ENCODE measurements at places on chromosomes 12 and 14. TPM values are rescaled to one million over a fixed set of nuclear protein-coding genes. Genes with fewer than 3 reads are reported as not detected.

Gene SYCP3
- not detected for total RNA-seq

Gene PPP1R36
- 2.5 TPM for total RNA-seq

Gene OTX2
- not detected for total RNA-seq

Gene IFT81
- total RNA-seq: 7.7 TPM

Gene CCDC38
- not detected for total RNA-seq

DNA sequence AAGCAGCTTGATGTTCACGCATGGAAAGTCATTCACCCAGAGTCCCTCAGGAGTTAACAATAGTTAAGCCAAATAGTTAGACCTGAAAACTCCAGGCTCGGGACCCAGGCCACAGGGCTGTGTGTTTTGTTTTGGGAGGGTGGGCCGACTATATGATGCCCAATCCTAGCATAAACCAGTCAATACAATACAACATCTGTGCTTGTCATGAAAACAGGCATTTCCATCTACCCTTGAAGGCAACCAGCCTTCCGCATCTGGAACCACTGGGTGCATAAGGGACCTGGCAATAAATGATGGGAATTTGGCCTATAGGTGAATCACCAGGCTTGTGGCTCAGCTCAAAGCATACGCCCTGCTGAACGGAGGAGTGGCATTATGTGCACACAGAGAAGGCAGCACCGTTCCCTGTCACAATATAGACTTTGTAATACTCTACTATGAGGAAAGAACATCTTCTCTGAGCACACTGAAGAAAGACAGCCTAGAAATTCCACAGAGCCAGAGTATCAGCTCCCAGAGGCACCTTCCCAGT, 91.0 kb upstream of the FOXN3 start:
- DNase-seq: no peak

DNA sequence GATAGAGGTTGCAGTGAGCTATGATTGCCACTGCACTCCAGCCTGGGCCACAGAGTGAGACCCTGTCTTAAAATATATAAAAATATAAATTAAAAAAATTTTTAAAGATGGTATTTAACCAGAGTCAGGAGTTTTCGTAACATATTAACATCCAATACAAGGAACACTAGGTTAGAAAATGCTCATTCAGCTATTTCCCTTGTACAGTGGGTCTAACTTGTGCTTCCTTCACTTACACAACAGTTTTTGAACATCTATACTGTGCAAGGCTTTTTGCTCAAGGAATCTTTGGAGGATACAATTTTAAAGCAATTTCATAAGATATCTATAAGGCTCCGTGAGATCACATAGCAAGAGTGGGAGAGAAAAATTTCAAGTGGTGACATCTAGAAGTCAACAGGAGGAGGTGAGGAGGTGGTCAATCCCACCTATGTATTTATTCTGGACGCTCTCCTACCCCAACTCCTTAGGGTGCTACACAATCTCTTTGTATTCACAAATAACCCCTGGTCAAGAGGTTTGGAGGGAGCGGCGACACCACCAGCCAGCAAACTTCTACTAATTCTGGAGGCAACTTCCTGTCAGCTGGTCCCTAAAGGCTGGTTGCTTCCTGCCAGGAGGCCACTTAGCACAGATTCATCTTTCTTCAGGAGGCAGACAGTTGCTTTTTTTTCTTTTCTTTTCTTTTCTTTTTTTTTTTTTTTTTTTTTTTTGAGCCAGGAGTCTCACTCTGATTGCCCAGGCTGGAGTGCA, 22.2 kb downstream of the DUSP16 start:
- DNase-seq: no peak

DNA sequence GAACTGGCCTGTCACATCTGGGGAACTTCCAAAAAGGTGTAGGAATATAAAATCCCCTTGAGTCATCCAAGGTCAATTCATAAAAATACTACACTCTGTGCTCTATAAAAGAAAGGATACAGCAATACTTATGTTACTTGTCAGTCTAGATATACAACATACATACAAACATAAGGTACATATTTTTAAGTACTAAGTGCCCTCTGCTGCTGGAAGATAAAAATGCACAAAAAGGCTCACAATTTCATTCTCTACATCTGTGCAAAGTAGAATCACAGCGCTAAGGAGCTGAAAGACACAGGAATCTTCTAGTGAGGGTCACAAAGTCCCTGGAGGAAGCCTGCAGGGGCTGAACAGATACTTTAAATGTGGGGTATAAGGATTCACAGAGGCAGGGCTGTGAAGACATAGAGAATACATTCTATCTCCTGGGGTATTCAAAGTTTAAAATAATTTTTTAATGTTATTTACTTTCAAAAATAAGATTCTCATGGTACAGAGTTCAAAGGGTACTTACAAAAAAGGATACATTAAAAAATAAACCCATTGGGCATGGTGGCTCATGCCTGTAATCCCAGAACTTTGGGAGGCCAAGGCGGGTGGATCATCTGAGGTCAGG, 10.2 kb upstream of the GOLGA5 start:
- DNase-seq: no peak

- DNase-seq: no peak
Observed at GRCh38 chr14:36604757-36605505, 22.5 kb upstream of the NKX2-8 start.

- no peak for DNase-seq
Observed at GRCh38 chr12:6959058-6959804, 8.1 kb downstream of the PTPN6 start.

GRCh38 chr12:114701553-114701952, 17.6 kb upstream of the TBX3 start:
- no peak for DNase-seq

DNA sequence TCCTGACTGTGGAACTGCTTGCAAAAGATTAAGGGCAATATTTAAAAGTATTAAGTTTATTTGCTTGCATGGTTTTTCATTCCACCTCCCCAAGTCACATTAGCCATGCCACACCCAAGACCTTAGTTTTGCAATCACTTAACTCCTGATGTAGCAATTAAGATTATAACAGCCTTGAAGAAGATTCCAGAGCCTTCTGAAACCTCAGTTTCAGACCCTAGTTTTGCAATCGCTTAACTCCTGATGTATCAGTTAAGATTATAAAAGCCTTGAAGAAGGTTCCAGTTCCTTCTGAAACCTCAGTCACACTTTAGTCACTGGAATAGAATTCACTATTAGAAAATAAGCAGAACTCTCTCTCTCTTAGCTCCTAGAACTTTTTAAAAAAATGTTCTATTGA, 42.7 kb upstream of the DCN start:
- DNase-seq: no peak

- DNase-seq: no peak
Observed at GRCh38 chr14:97315790-97316189, 518.6 kb downstream of the VRK1 start.

DNA sequence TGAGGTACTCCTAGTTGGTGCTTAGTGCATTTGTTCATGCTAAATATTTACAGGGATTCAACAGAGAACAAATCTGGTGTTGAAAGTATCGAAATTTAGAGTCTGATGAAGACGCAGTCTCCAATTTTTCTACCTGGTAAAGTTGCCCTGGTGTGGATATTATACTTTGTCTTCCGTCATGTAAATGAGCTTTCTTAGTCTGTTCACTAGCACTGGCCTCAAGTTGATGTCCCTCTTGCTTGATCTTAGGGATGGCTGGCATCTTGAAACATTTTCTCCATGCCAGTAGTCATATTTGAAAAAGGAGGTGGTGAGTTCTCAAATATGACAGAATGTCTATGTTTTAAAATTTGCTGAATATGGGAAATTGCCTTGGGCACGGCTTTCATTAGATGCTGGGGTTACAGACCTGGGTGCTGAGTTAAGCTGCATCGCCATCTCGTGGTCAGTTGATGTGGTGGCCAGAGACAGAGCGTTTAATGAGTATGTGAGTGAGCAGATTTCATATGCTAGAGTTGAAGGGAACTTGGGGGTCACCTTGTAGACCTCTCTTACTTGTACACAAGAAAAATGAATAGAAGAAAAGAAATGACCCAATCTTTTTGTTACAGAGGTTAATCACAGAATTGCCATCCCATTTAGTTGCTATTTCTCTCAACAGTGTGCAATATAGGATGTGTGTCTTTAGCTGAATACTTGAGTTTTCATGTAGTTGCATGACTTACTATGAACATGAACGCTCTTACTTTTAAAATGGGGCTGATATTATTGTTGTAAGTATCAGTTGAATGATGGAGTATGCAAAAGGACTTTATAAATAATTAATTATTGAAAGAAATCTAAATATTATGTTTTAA, 172.8 kb upstream of the DCN start:
- no peak for DNase-seq

GRCh38 chr12:22215467-22216253, 118.8 kb downstream of the ST8SIA1 start:
- no peak for DNase-seq

Data from upper lobe of left lung (tissue), 6 donors.